ENCODE measurements at places on chromosomes 12 and 14.

- DNase-seq: no peak
Observed at GRCh38 chr12:122681814-122682213, 21.3 kb downstream of the HCAR2 start.

GRCh38 chr12:88339966-88340365 is 197.9 kb downstream of the TMTC3 start:
- no peak for DNase-seq

GRCh38 chr12:66453120-66453519 is 150.8 kb downstream of the HELB start:
- DNase-seq: no peak

GRCh38 chr12:47021298-47021697 is 58.1 kb upstream of the PCED1B start:
- no peak for DNase-seq

- DNase-seq: no peak
Observed at GRCh38 chr14:47676315-47676617, 861 bp upstream of the MDGA2 start.

DNA sequence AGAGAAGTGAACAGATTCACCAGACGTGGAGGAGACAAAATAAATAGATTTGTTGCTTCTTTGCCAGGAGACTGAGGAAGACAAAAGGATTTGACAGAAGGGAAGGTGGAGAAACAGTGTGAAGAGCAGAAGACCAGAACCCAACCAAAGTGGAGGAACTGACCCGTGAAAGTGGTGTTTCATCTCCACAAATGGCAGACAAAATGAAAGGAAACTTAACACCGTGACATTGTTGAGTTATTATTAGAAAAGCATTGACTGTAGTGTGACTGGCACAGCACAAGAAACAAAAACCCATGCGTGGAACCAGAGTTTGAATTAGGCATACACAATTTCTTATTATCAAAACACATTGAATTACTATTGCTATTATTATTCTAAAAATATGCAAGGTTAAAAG is 518.1 kb downstream of the TMEM121 start:
- no peak for DNase-seq

DNA sequence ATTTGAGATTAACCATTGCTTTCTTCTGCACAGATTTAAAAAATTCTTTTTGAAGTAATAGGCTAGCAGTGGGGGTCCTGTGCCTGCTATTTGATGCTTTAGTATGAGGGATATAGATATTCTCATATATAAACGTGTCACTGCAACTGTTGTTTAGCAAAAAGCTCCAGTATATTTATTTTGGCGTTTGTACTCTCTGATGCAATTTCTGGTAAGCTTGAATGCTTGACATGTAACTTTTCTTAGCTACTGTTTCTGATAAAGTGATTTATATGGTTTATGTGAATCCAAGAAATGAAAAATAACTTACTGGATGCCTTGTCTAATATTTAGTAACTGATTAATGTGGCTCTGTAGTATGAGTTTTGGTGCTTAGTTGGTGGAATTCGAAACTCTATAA is 77.1 kb downstream of the TTLL5 start:
- no peak for DNase-seq
